ENCODE measurements at places on chromosomes 12 and 14.
A peak's percentile ranks its signal among the peaks of the same experiment; 100 is the strongest.

GRCh38 chr12:60845696-60846095 is 1249.9 kb downstream of the SLC16A7 start:
- DNase-seq = no peak

DNA sequence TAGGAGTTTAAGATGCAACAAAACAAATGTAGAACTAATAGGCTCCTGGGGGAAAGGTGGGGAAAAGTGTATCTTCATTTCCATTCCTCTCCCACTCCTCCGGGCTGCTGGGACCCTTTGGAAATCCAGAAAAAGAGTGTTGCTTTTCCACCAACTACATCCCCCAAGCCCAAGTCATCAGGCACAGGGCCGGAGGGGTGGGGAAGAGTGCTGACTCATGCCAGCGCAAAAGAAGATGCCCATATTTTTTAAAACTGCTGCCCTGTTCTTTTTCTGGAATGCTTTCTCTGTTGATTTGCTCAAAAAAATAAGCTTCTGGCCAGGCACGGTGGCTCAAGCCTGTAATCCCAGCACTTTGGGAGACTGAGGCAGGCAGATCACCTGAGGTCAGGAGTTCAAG is 70.9 kb downstream of the TBK1 start:
- no peak for DNase-seq

GRCh38 chr12:62714774-62715721 is 219.9 kb downstream of the PPM1H start:
- DNase-seq = peak; percentile 87

DNA sequence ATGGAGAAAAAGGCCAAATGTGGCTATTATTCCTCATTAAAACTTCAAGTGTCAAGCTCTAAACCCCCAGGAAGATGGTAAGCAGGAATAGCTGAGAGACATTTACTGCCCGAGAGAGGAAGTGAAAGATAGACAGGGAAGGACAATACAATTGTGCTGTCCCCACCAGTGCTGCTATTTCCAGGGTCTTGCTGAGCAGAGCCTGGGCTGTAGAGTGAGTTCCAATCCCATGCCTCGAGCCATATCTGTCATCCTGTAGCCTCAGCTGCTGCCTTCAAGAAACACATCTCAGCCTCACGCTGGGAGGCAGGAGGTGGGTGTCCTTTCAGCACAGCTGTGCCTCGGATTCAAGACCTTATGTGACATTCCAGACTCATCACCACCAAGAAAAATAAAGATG is 114.0 kb downstream of the RPAP3 start:
- no peak for DNase-seq

- DNase-seq = peak; percentile 32
Measured at GRCh38 chr12:6452944-6453630, 1.2 kb downstream of the TAPBPL start.

DNA sequence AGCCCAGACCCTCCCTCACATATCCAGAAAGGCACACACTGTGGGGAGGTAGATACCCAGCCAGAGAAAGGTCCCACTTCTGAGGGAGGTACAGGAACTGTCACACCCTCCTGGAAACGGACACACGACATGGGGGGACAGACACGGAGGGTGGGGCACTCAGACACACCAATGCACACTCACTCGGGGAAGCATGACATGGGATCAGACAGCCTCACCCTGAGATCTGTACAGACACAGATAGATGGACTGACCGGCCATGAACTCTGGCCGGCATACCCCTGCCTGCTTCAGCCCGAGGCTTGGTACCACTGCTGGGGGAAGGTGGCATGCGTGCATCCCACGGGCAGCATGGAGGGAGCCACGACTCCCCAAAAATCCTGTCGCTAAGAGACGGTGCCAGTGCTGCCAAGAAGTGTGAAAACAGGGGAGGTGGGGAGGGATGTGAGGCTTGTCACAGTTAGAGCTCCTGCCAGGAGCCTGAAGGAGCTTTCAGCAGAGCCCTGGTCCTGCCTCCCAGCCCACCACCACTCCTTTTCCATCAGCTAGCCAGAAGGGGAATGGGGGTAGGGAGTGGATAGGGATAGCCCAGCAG is 571 bp downstream of the CPNE6 start:
- DNase-seq = no peak

DNA sequence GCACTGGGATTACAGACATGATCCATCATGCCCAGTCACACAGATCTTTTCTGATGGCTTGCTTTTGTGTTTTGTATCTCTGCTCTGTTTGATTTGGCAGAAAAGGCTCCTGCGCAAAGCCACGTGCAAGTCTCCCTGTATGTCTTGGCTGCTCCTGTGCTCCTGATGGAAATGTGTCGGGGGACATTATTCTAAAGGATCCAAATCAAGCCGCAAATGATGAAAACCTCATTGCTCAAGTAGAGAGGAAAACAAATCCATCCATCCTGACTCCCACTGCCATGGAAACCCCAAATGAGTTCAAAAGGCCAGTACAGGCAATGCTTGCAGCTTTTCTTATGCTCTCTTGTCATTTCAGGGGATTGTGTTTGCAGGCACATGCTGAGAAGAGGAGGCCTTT is 93.8 kb downstream of the NDUFA12 start:
- DNase-seq = peak; percentile 36

GRCh38 chr12:131699434-131699833 is 11.5 kb upstream of the SFSWAP start:
- DNase-seq = no peak

DNA sequence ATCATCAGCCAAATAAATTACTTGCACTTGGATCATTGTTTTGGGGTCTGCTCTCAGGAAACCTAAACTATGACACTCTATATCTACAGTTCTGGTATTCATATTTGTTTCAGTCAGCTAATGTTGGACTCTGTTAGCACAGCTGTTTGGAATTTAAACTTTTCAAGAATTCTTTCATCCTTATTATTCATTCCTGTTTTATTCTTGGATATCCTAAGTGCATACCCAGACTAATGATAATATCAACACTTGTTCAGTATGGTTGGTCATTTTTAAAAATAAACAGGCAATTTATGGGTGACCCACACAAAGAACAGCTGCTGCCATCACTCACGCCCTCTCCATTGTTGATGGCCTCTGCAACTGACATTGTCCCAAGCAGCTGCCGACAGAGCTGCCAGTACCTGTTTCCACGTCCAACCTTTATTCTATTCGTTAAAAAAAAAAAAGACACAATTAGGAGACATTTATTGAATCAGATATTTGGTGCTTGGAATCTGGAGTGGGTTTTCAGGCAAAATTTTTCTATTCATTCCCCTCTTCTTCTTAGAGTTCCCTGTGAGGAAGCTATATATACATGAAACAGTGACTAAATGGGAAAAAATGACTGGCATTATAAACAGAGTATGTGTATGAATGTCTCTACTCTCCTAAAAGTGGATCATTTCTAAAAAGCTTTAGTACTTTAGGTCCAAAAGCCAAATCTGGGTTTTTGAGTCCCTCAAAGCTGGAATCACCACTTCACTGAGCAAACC is 252.1 kb upstream of the NAV3 start:
- peak; percentile 41 for DNase-seq

GRCh38 chr12:81021834-81022233 is 56.0 kb upstream of the ACSS3 start:
- no peak for DNase-seq

- no peak for DNase-seq
Measured at GRCh38 chr12:110342157-110342556, 61.1 kb downstream of the ATP2A2 start.

DNA sequence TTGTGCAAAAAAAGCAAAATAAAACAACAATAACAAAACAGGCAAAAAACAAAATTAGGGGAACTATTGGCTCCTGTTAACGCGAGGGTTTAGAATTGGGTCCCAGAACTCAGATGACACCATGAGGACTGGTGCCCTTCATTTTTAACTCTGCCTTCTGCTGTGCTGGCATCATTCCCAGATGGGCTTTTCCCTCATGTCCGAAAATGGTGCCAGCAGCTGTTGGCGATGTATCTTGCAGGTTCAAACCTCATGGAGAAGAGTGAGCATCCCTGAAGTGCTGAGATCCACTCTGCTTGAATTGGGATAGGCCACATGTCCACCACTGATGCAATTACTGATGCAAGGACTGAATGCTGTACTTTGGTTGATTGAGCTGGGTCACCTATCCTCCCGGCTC is 61.1 kb downstream of the MYRFL start:
- peak; percentile 50 for DNase-seq

DNA sequence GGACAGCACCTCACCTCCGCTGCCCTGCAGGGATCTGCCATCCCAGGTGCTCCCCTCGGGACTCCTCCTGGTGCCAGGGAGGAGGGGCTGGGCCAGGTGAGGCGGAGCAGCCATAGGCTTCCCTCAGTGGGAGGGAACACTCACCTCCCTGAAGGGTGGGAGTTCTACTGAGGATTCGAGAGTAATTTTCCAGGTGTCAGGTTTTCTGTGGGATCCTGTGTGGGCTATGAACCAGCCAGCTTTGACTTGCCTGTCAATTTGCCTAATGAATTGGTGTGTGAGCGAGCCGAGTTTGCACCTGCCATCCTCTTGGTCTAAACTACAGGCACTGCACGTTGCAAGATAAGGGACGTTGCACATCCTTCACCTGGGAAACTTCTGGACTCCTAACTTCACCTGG is 50.3 kb downstream of the NOC4L start:
- DNase-seq = no peak

GRCh38 chr12:56398324-56398723 is 35.7 kb upstream of the APOF start:
- no peak for DNase-seq

DNA sequence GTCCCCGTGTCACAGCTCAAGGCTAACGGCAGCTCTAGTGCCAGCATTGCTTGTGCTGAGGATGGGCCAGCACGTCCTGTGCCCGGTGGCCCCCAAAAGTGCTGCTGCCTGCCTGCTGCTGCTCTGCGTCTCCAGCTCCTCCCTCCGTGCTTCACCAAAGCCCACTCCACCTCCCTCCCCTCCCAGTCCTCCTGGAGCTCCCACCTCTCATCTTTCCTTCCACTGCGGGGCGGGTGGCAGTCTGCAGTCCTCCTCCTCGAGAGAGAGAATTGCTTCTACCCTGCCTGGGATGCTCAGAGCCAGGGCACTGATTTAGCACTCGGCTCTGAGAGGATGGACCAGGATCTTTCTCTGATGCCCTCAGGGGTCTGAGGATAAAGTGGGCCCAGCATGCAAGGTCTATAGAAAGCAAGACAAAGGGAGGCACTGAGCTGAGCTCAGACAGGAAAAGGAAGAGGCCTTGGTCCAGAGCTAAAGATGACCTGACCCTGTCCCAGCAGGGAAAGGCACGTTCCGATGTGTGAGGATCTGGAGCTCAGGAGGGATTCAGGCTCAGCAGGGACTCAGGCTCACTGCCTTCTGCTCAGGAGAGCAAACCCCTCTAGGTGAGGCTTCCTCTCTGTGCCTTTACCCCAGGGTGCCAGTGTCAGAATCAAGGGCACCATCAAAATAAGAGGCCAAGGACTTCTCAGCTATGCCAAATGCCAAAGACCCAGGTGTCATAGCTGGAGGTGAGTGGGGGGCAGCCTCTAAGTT is 113.1 kb upstream of the FKBP4 start:
- no peak for DNase-seq
